ENCODE measurements at places on chromosomes 11 and 22. TPM values are rescaled to one million over a fixed set of nuclear protein-coding genes. Genes with fewer than 3 reads are reported as not detected.

GRCh38 chr11:73159297-73159696, 17.2 kb upstream of the FCHSD2 start:
- ATAC-seq = no peak

DNA sequence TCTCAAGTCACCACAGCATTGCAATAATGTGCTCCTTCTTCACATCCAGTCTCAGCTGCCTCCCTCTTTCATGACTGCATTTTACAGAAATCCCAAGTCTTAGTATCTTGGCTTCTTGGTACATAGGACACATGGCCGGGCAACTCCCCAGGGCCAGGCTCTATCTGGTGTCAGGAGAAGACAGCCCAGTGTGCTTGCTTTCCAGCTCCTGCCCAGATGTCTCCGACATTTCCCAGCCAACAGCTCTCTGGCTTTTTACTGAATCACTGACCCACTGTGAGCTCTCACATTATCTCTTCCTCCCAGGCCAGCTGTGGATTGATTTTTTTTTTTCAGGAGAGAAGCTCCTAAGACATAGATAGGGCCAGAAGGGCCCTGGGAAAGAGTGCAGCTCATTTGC, 346.0 kb upstream of the C11orf87 start:
- no peak for ATAC-seq

DNA sequence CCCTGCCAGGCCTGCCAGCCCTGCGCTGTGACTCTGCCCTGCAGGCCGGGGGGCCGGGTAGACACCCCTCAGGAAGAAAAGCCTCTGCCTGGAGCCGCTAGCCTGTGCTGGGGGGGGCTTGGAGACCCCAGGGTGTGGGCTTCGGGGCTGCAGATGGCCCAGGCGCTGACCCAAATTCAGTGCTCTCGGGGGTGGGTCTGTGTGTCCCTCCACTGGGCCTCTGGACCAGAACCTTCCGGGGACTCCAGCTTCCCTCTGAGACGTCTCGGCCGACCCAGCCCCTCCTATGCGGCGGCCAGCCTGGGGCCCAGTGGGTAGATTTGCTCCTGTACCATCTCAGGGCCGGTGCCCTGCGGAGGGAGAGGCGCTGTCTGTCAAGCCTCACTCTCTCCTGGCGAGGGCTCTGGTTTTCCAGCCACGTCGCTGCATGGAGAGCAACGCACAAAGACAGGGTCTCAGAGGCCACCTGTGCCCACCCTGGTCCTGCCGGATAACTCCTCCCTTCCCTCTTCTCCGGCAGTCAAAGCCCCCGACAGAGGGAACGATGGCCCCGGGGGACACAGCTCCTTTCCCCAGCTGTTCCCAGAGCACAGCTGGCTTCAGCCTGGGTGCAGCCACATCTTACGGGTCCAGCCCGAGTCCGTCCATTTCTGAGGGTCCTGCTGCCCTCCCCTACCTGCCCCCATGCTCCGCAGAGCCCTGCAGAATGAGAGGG, 40.1 kb upstream of the TOLLIP start:
- ATAC-seq = no peak

DNA sequence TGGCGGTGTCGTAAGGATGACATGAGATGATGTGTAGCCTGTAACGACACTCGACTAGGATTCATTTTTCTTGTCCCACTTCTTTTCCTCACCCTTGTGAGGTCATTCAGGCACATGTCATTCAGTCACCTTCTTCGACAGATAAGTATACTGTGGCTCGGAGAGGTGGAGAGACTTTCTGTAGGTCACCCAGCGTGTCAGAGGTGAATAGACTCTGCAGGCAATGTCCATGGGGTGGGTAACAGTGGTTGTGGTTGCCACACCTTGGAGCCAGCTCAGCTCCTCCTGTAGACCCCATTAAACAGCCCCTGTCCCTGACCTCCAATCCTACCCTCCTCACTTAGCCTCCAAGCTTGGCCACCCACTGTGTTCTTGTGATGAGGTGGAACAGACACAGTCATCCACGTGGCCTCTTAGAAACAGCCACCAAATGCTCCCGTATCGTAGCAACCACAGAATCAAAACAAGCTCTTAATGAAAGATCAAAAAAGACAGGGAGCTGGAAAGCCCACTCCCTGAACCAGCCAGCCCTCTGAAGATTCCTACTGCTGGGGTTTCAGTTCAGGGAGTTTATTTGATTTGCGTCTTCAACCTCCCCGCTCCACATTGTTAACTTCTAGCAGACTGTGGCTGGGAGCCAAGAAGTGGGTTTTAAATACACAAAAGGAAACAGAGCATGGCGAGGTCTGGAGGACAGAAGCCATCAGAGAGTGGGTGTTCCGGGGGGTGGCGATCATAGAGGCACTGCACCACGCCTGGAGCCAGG, 89.0 kb upstream of the GRK3 start:
- ATAC-seq = no peak

DNA sequence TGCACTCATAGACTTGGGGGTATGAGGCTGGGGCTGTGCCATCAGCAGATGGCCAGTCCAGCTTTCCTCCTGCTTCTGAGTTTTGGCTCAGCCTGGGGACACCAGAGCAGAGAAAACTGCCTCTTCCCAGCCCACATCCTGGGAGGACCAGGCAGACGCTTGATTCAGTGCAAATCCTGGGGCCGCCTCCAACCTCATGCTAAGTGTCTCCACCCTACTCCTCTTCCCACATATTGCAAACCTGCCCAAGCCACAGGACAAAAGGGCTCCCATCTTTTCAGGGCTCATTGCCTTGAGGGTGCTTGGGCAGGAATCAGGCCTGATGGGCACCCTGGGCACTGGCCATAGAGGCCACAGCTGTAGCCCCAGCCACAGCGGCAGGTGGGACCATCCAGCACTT, 79.7 kb upstream of the SHANK2 start:
- ATAC-seq = no peak

DNA sequence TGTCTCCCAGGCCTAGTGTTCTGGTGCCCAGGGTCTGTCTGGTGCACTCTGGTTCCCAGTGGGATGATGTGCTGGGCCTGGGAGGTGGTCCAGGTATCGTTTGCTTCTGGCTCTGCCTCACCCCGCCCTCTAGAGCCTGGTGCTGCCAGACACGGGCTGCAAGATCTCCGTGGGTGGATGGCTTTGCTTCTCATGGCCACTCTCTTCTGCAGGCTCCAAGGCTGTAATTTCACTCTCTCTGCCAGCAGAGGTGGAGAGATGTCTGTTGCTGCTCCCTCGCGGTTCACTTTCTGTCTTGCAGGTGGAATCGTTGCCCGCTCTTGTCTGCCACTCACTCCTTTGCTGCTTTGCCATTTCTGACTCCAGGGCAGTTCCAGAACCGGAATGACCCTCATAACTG, 13.4 kb downstream of the NADSYN1 start:
- no peak for ATAC-seq

- ATAC-seq = no peak
Measured at GRCh38 chr22:35944458-35944857, 84.2 kb downstream of the RBFOX2 start.

DNA sequence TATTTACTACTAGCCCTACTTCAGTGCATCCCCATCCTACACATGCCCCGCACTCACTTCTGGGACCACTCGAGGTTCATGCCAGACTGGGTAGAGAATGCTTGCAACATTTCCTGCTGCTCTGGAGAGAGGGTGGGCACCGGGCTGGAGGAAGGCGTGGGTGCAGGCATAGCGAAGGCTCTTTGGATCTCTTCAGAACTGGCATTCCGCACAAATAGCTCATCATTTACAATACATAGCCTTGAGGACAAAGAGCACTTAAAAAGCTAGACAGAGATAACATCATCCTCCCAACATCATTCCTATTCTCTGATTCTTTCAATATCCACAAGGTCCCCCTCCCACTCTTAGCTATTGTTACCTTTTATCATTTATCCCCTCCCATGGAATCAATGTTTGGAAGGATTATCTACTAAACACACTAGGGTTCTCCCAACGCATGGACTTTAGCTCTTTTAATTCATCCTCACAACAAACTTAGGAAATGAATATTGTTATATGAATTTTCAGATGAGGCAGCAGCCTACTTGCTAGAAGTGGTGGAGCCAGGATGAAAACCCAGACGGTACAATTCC, 2.5 kb upstream of the TMEM223 start:
- ATAC-seq = no peak

GRCh38 chr22:38270091-38270992, 2.5 kb downstream of the TMEM184B start:
- ATAC-seq = no peak

GRCh38 chr11:93494357-93494756, 48.8 kb downstream of the SMCO4 start:
- ATAC-seq = no peak

- no peak for ATAC-seq
Measured at GRCh38 chr11:78958444-78958843, 383.8 kb upstream of the NARS2 start.

GRCh38 chr22:39457556-39458443, 988 bp downstream of the MGAT3 start:
- ATAC-seq = no peak

GRCh38 chr11:77193911-77194830, 66.1 kb downstream of the MYO7A start:
- ATAC-seq = no peak

OVOL1 gene
- 49.0 TPM for total RNA-seq

DNAJB7 gene
- total RNA-seq = not detected

SCN4B gene
- 2.5 TPM for total RNA-seq

HORMAD2 gene
- total RNA-seq = not detected
